ENCODE measurements at places on chromosomes 5 and 9.

- no peak for DNase-seq
These were observed 10.0 kb downstream of the SMARCA2 start for GRCh38 chr9:2024888-2025782.

- no peak for DNase-seq
These were observed 15.6 kb downstream of the IRF1 start for GRCh38 chr5:132474881-132475496.

GRCh38 chr9:135554718-135555117 is 6.8 kb upstream of the PAEP start:
- DNase-seq: no peak

GRCh38 chr9:19481971-19482404 is 73.2 kb downstream of the ACER2 start:
- DNase-seq: no peak

GRCh38 chr9:91127653-91128052 is 234.1 kb downstream of the AUH start:
- no peak for DNase-seq

- DNase-seq: no peak
These were observed 332.3 kb upstream of the KLF9 start for GRCh38 chr9:70746760-70747159.

DNA sequence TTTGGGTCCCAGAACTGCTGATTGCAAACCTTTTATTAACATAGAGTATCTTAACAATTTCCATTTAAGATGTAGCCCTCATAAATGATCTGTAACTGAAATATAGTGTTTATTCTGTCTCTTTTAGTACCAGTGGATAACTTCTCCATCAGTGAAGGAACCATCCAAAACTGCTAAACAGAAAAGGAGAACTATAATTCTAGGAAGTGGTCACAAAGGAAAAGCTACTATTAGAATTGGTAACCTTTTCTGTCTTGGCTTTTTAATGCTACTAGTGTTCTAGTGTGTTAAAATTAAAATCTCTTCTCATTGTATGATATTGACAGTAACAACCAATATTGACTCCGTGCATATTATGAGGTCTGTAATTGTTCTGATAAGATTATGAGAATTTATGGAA is 12.8 kb downstream of the CEP78 start:
- no peak for DNase-seq

Measured in GM18507 (cell line).